Temporal lobe (tissue), 4 donors: ENCODE measurements at places on chromosomes 3 and 15. TPM values are rescaled to one million over a fixed set of nuclear protein-coding genes. Genes with fewer than 3 reads are reported as not detected.

MCTP2 gene
- 0.74 TPM for total RNA-seq

ROBO2 gene
- total RNA-seq: 253 TPM

PLA1A gene
- total RNA-seq: under 0.01 TPM

ZBTB20 gene
- total RNA-seq: 65.2 TPM

KLHL40 gene
- total RNA-seq: not detected

GMNC gene
- total RNA-seq: 0.49 TPM

ASB14 gene
- not detected for total RNA-seq

SHC4 gene
- 5.4 TPM for total RNA-seq

HESX1 gene
- 0.25 TPM for total RNA-seq

SH3GL3 gene
- 129 TPM for total RNA-seq

NCKIPSD gene
- 5.2 TPM for total RNA-seq

LRRC15 gene
- total RNA-seq: not detected

NANOGP8 gene
- total RNA-seq: 0.25 TPM

TUBGCP5 gene
- total RNA-seq: 26.3 TPM

CLRN1 gene
- not detected for total RNA-seq

AMIGO3 gene
- total RNA-seq: 0.25 TPM

FOXL2 gene
- total RNA-seq: not detected

EBLN2 gene
- 3.9 TPM for total RNA-seq

GOLGA8K gene
- total RNA-seq: 0.25 TPM

CATSPER2 gene
- 4.2 TPM for total RNA-seq

LRRIQ4 gene
- 0.49 TPM for total RNA-seq

CPNE9 gene
- 0.49 TPM for total RNA-seq

CPA3 gene
- total RNA-seq: not detected

GP9 gene
- total RNA-seq: 0.25 TPM

SCAANT1 gene
- not detected for total RNA-seq
